Mucosa of gallbladder (tissue), 1 donor: ENCODE measurements at places on chromosomes 12 and 14.

DNA sequence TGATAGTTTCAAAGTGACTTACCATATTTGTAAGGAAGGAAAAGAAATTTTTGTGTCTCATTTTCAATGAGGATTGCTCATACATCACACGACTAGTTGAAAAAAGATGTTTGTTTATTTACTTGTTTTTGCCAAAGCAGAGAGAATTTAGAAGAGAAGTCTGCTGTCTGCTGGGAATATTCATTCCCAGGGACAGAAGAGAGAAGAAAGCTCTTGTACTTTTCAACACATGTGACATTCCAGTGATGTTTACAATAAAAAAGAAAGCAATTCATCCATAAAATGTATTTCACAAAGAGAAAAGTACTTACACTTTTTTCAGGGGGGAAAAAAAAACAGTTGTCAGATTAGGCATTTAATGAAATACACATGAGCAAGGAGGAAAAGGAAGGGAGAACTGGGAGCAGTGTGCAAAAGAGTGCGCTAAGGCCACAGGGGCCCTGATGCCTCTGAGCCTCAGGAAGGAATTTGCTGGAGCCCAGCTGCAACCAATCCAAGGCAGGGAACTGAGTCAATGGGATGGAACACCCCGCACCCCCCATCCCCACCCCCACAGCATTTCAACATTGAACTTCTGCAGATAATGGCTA, 115.0 kb downstream of the RPAP3 start:
- DNase-seq, result peak; percentile 12

GRCh38 chr12:99427104-99427503, 220.4 kb upstream of the GARIN6 start:
- no peak for DNase-seq

- no peak for DNase-seq
Observed at GRCh38 chr14:53967606-53968005, 11.0 kb upstream of the BMP4 start.

GRCh38 chr12:47843226-47843980, 23.7 kb upstream of the HDAC7 start:
- DNase-seq, result no peak

GRCh38 chr12:8697476-8698131, at the start of gene RIMKLB:
Gene RIMKLB, plus strand, starts transcription at chr12:8697991. Its CDS starts 15,876 bp downstream, at chr12:8713867.
- peak; percentile 69 for DNase-seq

DNA sequence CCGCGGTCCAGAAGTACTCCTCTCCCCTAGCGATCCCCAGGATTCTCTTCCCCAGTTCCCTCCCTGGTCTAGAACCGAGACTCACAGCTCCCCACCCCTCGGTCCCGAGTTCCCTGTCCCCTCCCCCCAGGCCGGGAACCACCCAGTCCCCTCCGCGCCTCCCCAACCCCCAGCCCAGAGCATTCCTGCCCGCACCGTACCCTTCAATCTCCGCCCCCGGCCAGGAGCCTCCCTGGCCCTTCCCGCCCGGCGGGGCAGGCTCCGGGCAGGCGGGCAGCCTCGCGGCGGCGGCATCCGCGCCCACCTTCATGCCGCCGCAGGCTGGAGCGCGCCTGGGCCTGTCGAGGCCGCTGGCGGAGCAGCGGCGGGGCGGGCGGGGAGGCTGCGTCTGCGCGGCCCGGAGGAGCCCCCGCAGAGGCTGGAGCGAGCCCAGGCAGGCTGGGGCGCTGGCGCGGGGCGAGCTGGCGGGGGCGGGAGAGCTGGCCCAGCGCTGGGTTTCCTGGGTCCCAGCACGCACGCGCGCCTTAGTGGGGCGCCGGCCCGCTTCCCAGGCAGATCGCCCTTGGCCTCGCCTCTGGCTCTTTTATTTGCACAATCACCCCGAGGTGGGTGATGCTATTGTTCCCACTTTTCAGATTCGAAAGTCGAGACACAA, 22.2 kb upstream of the GPR132 start:
- DNase-seq, result no peak

- no peak for DNase-seq
Observed at GRCh38 chr14:64507376-64508156, 3.0 kb downstream of the ZBTB1 start.

GRCh38 chr12:92362785-92363184, 217.1 kb upstream of the BTG1 start:
- no peak for DNase-seq

- DNase-seq, result no peak
Observed at GRCh38 chr12:77882709-77883108, 52.0 kb downstream of the NAV3 start.

GRCh38 chr12:103924761-103925641, 5.2 kb upstream of the HSP90B1 start:
- no peak for DNase-seq

- DNase-seq, result no peak
Observed at GRCh38 chr12:112130441-112130998, 5.2 kb downstream of the TRAFD1 start.

DNA sequence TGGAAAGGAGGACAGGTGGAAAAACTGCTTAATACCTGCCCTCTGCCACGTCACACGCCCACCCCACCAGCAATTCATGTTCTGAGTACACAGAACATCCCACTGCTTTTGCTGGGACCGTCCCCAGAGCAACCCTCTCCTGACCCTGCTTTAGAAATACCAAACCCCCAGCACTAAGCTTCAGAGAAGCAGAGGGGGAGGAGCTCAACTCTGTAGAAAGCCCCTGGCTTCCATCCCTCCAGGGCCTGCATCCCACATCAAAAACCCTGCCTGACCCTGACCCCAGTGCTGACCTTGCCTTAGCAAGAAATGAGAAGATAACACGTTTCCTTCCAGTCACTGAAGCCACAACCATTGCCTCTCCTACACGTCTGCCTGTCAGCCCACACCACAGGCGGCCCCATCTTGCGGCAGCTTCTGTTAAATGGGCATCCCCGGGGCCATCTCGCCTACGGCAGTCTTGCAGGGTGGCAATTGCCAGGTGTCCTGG, 19.7 kb downstream of the VDR start:
- DNase-seq, result no peak

DNA sequence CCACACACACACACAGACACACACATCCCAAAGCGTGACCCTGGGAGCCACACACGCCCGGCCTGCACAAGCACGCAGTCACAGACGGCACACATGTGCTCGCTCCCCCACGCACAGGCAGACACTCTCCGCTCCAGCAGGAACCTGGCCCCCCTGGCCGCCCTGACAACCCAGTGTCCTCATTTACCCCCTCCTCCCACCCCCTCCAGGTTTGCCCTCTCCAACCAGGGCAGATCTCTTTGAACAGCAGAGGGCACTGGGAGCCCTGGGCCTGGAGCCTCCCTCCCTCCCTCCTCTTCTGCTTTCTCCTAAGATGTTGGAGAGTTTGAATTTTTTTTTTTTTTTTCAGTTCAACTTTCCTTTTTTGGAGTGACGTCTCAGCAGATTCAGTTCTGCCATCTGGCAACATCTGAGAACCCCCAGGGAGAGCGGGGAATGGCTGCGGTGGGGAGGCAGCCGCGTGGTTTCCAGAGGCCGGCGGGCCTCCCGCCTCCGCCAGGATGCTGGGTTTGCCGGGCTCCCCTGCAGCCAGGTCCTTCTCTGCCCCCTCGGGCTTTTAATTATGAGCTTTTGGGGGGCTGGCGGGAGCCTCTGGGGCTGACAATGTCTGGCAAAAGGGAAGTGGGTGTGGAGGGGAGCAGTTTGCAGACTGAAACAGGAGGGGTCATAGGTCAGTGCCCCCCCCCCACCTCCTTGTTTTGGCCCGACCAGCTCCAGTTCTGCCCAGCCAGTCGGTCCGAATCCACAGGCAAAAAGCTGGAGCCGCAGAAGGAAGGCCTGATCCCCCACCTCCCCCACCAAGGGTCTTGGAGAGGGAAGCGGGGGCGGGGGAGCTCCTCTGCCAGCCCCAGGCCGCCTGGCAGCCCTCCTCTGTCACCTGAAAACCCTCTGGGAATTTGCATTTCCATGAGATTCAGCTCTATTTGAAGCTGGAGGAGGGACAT, 1.3 kb upstream of the NCOR2 start:
- DNase-seq, result peak; percentile 66

GRCh38 chr12:124625867-124626675, 58.7 kb upstream of the NCOR2 start:
- peak; percentile 74 for DNase-seq

- no peak for DNase-seq
Observed at GRCh38 chr12:120230974-120231315, 30.0 kb upstream of the RPLP0 start.

DNA sequence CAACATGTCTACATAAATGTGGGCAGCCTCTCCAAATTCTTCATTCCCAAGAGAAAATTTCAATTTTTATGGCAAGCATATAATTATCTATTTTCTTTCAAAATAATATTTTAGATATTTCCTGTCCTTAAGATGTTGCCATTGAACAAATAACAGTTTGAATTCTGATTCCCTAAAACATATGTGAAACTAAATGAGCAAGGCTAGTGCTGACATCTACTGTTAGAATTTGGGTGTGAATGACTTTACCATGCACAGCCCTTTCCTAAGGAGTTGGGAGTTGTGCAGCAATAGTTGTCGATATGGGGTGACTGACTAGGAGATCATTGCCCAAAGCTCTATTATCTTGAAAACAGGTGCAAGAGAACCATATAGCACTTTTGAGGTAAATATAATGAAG, 108.2 kb upstream of the SLC38A4 start:
- no peak for DNase-seq

DNA sequence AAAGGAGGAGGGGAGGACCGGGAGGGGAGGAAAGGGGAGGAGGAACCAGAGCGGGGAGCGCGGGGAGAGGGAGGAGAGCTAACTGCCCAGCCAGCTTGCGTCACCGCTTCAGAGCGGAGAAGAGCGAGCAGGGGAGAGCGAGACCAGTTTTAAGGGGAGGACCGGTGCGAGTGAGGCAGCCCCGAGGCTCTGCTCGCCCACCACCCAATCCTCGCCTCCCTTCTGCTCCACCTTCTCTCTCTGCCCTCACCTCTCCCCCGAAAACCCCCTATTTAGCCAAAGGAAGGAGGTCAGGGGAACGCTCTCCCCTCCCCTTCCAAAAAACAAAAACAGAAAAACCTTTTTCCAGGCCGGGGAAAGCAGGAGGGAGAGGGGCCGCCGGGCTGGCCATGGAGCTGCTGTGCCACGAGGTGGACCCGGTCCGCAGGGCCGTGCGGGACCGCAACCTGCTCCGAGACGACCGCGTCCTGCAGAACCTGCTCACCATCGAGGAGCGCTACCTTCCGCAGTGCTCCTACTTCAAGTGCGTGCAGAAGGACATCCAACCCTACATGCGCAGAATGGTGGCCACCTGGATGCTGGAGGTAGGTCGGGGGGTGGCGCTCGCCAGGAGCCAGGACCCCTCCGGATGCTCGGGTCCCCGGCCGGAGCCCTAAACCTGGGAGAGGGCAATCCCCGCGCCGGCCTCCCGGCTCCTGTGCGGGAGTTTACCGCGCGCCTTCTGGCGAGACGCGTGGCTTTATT, at the start of gene CCND2:
Gene CCND2 (plus strand): TSS at position 111 of the 744 bp plus-strand sequence. CDS start 279 bp downstream, at position 390.
- DNase-seq, result peak; percentile 82

- no peak for DNase-seq
Observed at GRCh38 chr14:66046035-66046434, 440.1 kb upstream of the CCDC196 start.

DNA sequence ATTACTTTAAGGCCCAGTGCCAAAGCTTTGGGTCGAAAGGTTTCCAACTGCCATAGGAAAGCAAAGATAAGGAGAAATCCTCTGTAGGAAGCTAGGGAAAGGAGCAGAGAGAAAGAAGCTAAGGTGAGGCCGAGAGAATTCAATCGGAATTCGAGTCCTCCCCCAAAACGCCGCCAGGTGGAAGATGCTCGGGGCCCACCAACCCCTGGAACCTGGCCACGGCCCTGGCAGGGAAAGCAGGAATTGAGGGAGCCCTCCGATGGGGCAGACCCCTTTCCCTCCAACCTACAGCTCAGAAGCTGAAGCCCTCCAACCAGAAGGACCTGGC, 498 bp downstream of the GMFB start:
- DNase-seq, result no peak

- no peak for DNase-seq
Observed at GRCh38 chr12:129102233-129102632, 249.0 kb downstream of the GLT1D1 start.

GRCh38 chr12:104680070-104680469, 223.3 kb downstream of the CHST11 start:
- DNase-seq, result no peak

DNA sequence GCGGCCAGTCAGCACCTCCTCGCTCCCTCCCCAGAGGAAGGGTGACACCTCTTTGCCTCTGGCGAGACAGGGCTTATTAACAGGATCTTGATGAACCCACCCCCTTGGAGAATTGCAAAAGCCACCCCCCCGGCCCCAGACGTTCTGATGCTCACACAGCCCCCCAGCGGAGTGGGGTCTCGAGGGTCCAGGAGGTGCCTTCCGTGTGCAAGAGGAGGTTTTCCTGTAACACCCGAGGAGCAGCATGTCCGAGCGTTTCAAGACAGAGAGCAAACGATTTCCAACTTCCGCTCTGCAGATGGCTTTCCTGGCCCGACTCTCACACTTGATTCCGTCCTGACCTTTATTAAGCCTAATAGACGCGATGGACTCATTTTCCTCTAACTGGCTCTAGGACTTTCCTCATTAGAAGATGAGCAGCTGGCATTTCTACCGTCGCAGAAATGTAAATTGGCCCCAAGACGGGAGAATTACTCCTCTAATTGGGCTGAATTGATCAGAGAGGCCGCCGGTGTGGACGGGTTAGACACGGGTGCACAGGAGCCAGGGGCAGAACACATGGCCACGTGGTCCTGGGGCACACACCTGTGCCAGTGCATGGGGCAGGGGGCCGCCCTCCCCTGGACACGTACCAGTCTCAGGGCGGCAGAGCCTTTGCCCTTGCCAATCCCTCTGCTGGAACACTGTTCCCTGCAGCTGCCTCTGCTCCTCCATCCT, 84.4 kb downstream of the NOC4L start:
- no peak for DNase-seq

- DNase-seq, result no peak
Observed at GRCh38 chr12:88035907-88036289, 6.7 kb upstream of the C12orf50 start.

DNA sequence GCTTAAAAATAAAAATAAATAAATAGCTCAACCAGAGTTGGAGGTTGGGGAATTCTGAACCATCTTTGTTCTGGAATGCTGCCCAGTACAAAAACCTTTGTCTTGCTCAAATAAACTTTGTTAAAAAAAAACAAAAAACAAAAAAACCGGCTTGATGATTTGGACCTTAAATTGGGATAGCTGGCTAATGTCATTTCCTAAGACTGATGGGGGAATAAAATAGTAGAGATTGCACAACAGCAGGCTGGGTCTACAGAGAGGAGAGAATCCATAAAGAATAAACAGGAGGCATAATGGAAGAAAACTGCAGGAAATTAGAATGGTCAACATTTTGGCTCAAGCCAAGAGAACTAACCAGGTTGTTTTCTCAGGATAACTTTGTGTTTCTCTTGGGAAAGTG, 370.9 kb downstream of the AEBP2 start:
- no peak for DNase-seq

DNA sequence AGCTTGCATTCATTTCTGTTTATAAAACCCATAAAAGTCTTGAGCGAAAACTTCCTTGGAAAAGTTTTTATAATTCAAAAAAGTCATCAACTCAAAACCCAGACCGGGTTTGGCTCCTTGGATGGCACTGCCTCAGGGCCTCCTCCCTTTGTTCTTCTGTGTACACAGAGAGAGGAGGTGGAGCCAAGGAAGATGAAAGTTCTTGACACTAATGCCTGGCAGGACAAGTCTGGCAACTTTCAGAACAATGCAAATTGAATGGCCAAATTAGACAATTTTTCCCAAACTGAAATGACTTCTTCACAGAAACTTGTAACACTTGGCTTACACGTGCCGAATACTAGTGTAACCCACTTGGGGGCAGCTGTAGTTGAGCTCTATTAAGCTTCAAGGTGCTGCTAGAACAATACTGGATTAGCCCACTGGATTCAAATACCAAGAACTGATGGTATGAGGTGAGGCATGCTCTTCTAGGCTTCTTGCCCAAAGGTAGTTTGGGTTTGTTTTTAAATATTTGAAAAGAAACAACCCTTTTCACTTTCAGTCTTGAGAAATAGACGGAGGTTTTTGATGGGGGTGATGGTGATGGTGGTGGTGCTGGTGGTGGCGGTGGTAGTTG, 86.6 kb upstream of the FRMD6 start:
- peak; percentile 52 for DNase-seq
